Stimulated activated effector memory CD8-positive, alpha-beta T cell treated with anti-CD3 and anti-CD28 coated beads, Interleukin-12 subunit alpha, Interleukin-12 subunit beta, amount 100 ng/mL, for 72 hours (primary cell): ENCODE measurements at places on chromosomes 6 and 20.

DNA sequence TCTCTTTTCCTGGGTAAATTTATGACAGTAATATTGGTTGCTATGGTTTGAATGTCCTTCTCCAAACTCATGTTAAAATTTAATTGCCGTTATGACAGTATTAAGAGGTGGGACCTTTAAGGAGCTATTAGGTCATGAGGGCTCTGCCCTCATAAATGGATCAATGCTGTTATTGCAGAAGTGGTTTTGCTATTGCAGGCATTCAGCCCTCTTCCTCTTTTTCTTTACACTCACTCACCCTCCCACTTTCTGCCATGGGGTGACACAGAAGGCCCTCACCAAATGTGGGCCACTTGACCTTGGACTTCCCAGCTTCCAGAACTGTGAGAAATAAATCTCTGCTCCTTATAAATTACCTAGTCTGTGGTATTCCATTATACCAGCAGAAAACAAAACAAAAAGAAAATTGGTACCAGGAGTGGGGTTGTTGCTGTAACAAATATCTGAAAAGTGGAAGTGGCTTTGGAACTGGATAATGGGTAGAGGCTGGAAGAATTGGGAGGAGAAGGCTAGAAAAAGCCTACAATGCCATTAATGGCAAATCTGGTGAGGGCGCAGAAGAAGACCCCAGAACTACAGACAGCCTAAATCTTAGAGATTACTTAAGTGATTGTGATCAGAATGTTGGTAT, 24.8 kb upstream of the IGF2R start:
- no peak for DNase-seq

GRCh38 chr6:90197854-90198496, 98.7 kb downstream of the BACH2 start:
- DNase-seq = no peak

GRCh38 chr20:61520893-61521460, 268.9 kb downstream of the CDH4 start:
- DNase-seq = no peak

- DNase-seq = no peak
Measured at GRCh38 chr20:5766085-5766764, 16.0 kb downstream of the SHLD1 start.

DNA sequence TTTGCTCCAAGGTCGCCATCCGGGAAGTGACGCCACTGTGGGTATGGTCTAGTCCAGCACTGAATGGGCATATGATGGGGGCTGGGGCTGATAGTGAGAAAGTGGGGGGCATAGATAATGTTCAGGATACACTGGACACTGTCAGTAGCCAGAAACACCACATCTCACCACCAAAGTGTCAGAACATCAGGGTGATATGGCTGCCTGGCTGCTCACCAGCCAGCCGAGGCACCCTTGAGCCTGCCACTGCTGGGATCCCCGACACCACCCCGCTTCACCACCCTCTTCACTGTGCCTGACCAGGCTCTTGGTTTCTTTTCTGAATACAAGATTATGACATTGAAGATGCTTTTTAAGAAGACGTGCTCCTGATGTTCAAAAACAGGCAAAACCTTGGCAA, 46.9 kb downstream of the SIRPA start:
- DNase-seq = no peak

DNA sequence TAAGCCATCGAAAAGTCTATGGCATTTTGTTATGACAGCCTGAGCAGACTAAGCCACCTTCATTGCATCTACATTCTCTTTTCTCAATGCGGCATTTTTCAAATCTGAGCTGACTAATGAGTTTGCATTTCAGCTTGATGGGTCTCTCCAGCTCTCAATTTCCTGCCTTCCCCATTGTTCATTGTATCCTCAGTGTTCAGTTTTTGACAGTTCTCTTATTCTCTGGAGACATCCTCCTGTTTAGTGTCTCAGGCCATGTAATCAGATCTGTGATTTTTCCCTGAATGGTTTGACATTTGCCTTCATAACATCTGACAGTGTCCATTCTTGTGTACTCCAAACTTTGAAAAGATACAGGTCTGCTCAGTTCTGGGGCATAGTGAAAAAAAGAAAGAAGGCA, 27.9 kb upstream of the MCM3 start:
- DNase-seq = no peak

DNA sequence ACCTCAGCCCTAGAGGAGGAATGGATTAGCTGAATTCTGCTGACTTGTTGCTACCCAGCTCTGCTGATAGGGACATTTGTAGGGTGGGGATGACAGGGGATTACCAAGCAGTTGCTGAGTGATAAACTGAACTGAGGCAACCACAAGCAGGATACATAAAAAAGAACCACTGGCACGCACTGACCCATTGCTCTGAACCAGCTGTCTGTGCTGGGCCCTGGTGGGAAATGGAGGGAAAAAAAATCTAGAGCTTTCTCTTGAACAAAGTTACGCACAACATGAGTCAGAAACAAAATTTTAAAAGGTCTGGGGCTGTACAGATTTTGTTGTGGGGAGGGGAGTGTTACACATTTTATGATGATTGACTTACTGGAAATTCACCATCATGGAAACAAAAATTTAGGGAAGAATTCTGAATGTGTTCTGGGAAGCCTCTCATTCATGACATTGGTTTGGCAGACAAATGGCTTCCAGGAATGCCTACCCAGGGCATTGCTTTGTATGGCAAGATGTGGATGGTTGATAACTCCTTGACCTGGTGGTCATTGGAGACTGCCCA, 37.7 kb downstream of the FOXO3 start:
- peak; percentile 12 for DNase-seq

- no peak for DNase-seq
Measured at GRCh38 chr6:106527979-106528378, 101.3 kb downstream of the RTN4IP1 start.

- DNase-seq = no peak
Measured at GRCh38 chr20:62120990-62121775, 1.1 kb upstream of the LSM14B start.

- no peak for DNase-seq
Measured at GRCh38 chr20:10665791-10666190, 8.0 kb downstream of the JAG1 start.

GRCh38 chr20:11155156-11155756, 481.5 kb upstream of the JAG1 start:
- DNase-seq = no peak

DNA sequence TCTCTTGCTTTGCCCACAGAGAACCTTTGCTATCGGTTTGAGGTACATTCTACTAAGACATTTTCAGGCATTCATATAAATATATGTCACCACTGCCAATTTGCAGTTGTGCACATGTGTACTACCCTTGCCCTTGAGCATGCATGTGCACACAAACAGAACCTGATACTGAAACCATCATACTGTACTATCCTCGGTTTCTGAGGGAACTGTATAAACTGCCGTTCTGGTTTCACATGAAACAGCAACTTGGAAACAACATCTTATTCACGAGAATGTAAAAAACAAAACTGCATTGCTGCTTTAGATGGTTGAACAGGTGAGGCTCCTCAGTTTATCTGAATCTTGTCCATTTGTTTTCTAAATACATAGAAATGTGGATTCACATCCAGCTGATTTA, 151.2 kb upstream of the TMEM170B start:
- no peak for DNase-seq
